ENCODE measurements at places on chromosomes 3 and 15. TPM values are rescaled to one million over a fixed set of nuclear protein-coding genes. Genes with fewer than 3 reads are reported as not detected.

DNAH1 gene
- 0.51 TPM for total RNA-seq

PPP4R2 gene
- 33.0 TPM for total RNA-seq

GATA2 gene
- total RNA-seq: 4.0 TPM

ITIH1 gene
- not detected for total RNA-seq

MKRN3 gene
- not detected for total RNA-seq

ACY1 gene
- total RNA-seq: 85.7 TPM

ADGRG7 gene
- total RNA-seq: not detected

CTXN2 gene
- total RNA-seq: not detected
